ENCODE measurements at places on chromosomes 6 and 20.

- H3K36me3 ChIP-seq = peaks cover 13% of the 10 kb centered on the region
- peaks cover 4% of the 10 kb centered on the region for H3K4me1 ChIP-seq
- DNase-seq = no peak
- no peak overlapping the region for H3K4me3 ChIP-seq
- no peak overlapping the region for H3K27ac ChIP-seq
- no peaks in the 10 kb centered on the region for H3K27me3 ChIP-seq
Measured at GRCh38 chr6:52399511-52400312, 20.4 kb upstream of the EFHC1 start.

- no peaks in the 10 kb centered on the region for H3K36me3 ChIP-seq
- H3K4me1 ChIP-seq = no peaks in the 10 kb centered on the region
- no peak overlapping the region for H3K27ac ChIP-seq
- no peaks in the 10 kb centered on the region for H3K27me3 ChIP-seq
- no peak for DNase-seq
- H3K4me3 ChIP-seq = no peak overlapping the region
Measured at GRCh38 chr6:20354366-20354765, 47.3 kb upstream of the E2F3 start.

DNA sequence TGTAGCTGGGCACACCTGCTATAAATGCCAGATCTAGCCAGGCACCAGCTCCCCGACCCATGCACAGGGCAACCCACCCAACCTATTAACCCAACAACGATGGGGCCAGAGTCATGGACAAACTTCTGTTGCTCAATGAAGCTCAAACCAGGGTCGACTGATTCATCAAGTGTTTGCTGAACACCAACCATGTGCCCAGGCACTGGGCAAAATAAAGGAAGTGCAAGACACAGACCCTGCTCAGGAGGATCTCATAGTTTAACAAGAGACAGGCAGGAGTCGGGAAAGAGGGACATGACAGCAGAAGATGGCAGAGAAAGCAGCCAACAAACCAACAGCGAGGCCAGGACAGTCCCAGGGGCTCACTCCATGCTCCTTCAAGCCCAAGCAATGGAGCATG is 18.8 kb downstream of the KCNK5 start:
- peaks cover 4% of the 10 kb centered on the region for H3K36me3 ChIP-seq
- H3K27me3 ChIP-seq = peaks cover 3% of the 10 kb centered on the region
- H3K4me3 ChIP-seq = no peak overlapping the region

- H3K27ac ChIP-seq = peak overlapping the region; percentile 56
- no peak for DNase-seq
- H3K27me3 ChIP-seq = peaks cover 16% of the 10 kb centered on the region
- H3K36me3 ChIP-seq = peaks cover 4% of the 10 kb centered on the region
- H3K4me1 ChIP-seq = peaks cover 26% of the 10 kb centered on the region
Measured at GRCh38 chr6:148969603-148970061, 222.8 kb downstream of the UST start.

- no peaks in the 10 kb centered on the region for H3K27me3 ChIP-seq
- no peak overlapping the region for H3K27ac ChIP-seq
- H3K4me1 ChIP-seq = peaks cover 26% of the 10 kb centered on the region
- no peaks in the 10 kb centered on the region for H3K36me3 ChIP-seq
- no peak overlapping the region for H3K4me3 ChIP-seq
Measured at GRCh38 chr6:148438632-148439031, 96.0 kb downstream of the SASH1 start.

- no peak overlapping the region for H3K4me3 ChIP-seq
- DNase-seq = no peak
- H3K27ac ChIP-seq = peak overlapping the region; percentile 42
Measured at GRCh38 chr6:137950581-137950980, 83.5 kb downstream of the TNFAIP3 start.

DNA sequence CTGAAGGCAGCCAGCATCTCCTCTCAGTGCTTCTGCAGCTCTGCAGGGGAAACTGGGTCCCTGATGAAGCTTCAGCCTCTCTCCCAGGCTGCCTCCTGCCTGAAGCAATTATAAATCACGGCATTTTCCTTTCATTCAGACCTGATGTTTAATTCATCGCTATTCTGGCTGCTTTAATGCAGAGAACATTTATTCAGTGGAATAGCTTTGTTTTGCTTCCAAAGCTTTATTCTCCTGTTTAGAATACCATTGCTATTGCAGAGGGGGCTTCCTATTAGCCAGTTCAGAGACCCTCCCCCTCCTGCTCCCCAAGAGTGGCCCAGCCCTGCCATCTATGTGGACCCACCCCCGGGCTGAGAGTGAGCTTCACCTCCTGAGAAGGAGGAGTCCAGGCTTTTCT is 255.6 kb downstream of the LRFN2 start:
- peaks cover 48% of the 10 kb centered on the region for H3K4me1 ChIP-seq
- H3K4me3 ChIP-seq = no peak overlapping the region
- H3K27me3 ChIP-seq = peaks cover 65% of the 10 kb centered on the region
- H3K27ac ChIP-seq = no peak overlapping the region

DNA sequence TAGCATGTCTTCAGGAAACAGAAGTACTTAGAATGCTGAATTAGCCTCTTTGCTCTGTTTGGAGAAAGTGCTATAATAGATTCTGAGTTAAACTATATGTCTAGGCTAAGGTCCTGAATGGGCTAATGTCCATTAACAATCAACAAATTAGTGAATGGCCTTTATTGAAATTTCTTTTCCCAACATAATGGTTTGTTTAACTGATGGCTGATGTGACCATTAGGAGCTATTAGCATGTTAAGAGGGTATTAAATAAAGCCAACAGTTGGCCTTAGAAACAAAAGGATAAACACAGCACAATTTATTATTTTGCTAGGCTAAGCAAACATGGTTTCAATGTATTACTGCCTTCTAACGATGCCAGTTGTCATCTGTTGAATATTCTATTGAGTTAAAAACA is 234.3 kb upstream of the HS3ST5 start:
- DNase-seq = no peak
- no peak overlapping the region for H3K4me3 ChIP-seq
- peaks cover 3% of the 10 kb centered on the region for H3K27me3 ChIP-seq
- no peaks in the 10 kb centered on the region for H3K36me3 ChIP-seq
- H3K4me1 ChIP-seq = no peaks in the 10 kb centered on the region
- H3K27ac ChIP-seq = no peak overlapping the region

DNA sequence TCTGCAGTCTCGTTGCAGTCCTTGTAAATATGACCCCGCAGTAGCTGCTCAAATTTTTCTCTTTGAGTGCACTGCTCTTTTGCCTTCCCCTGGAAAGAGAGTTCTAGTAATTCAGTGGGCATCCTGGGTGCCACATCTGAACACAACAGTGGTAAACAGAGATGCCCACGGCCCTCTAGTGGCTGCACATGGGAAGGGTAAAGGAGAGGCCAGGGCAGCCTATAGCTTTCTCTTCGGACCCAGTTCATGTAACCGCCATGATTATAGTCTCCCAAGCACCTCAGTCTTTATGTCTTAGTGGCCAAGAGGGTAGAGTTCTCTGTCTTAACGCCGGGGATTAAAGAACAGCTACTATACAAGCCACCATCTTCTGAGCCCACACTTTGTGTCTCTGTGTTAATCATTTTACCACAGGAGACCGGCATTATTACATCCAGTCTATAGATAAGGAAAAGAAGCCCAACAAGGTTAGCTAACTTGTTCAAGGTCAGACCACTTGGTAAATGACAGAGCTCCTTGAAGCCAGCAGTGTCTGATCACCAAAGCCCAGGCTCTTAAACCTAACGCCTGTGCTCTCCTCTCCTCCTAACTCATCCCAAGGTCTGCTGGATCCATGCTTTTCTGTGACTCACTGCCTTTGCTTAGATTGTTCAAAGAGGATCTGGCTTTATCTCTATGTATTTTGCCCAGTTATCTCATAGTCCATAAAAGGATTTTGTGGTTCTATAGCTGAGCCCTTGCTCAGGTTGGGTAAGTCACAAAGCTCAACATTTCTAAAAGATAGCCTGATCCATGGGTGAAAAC is 81.8 kb downstream of the ISM1 start:
- no peak for DNase-seq
- no peaks in the 10 kb centered on the region for H3K4me1 ChIP-seq
- no peak overlapping the region for H3K4me3 ChIP-seq

DNA sequence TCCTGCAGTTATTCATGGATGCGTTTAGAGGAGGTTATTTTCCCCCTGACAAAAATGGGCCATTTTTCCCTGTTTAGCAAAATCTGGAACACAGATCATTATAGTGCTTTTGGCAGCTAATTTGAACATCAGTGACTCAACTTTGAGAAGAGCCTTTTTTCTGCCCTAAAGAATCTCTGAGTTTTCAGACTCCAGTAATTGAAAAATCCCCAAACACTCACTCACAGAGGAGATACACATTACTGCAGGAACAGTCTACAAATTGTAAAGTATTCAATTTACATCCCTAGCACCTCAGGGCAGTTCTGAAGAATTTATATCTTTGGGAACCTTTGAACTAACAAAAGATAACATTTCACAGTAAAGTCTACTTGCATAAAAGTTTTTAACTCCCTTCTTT is 966.6 kb upstream of the SLC35B3 start:
- no peak overlapping the region for H3K27ac ChIP-seq
- peaks cover 8% of the 10 kb centered on the region for H3K27me3 ChIP-seq
- no peaks in the 10 kb centered on the region for H3K36me3 ChIP-seq
- H3K4me1 ChIP-seq = peaks cover 25% of the 10 kb centered on the region
- H3K4me3 ChIP-seq = no peak overlapping the region

DNA sequence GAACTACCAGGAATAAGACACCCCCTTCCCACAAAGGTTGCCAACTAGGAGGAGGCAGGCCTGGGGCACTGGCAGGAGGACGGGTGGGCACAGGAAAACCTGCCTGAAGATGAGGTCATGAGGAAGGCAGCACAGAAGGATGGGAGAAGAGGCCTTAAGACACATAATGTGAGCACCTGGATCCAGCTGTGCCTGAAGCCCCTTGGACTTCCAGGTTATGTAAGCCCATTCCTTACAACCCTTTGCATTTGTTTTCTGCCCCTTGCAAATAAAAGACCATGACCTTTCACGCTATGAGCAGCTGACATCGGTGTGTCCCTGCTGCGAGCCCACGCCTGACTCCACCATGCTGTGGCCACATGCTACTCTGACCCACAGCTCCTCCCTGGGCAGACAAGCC is 23.4 kb downstream of the KCNQ2 start:
- H3K36me3 ChIP-seq = no peaks in the 10 kb centered on the region
- H3K4me1 ChIP-seq = peaks cover 11% of the 10 kb centered on the region
- H3K27ac ChIP-seq = no peak overlapping the region
- peaks cover 2% of the 10 kb centered on the region for H3K27me3 ChIP-seq

- no peaks in the 10 kb centered on the region for H3K36me3 ChIP-seq
- H3K27me3 ChIP-seq = peaks cover 5% of the 10 kb centered on the region
- H3K4me1 ChIP-seq = peaks cover 6% of the 10 kb centered on the region
Measured at GRCh38 chr6:105803442-105803841, 282.7 kb upstream of the PRDM1 start.

- no peaks in the 10 kb centered on the region for H3K27me3 ChIP-seq
- no peak overlapping the region for H3K4me3 ChIP-seq
- H3K36me3 ChIP-seq = no peaks in the 10 kb centered on the region
- no peak for DNase-seq
Measured at GRCh38 chr20:13692802-13693736, 54.3 kb upstream of the TASP1 start.

DNA sequence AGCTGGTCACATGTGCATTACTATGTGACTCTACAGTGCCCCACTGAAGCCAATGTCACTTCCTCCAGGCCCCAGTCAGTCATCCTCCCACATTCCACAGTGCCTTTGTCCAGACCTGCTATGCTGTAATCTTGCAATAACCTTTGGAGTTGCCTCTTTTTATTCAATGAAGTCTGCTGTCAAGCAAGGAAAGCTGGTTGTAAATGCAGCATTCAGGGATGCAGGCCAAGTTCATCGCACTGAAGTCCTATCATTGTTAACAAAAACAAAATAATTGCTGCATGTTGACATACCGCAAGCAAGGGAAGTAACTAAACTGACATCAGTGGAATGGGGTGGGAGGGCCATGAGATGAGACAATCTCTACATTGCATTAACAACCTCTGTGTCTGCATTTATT is 131.2 kb upstream of the CDYL start:
- no peak for DNase-seq
- H3K27me3 ChIP-seq = no peaks in the 10 kb centered on the region
- H3K4me1 ChIP-seq = peaks cover 13% of the 10 kb centered on the region

- no peak overlapping the region for H3K27ac ChIP-seq
- H3K36me3 ChIP-seq = no peaks in the 10 kb centered on the region
- DNase-seq = no peak
- no peaks in the 10 kb centered on the region for H3K4me1 ChIP-seq
Measured at GRCh38 chr6:446418-447366, 55.1 kb downstream of the IRF4 start.

DNA sequence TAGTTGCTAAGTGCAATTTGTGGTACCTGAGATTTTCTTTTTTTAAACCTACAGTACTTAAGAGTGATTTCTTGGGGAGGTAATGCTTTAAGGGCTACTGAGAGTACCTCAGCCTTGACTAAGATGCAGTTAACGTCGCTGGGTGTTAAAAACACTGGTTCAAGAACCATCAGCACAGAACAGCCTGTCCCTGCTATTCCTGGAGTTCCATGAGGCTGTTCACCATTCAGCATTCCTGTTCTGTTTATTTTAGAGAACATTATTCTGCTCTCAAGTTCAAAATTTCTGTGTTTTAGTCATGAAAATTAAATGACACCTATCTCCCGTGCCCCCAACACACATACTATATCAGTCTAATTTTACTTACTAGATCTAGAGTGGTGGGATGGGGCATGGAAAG is 1.7 kb upstream of the PRELID3B start:
- DNase-seq = no peak
- no peak overlapping the region for H3K27ac ChIP-seq
- peaks cover 7% of the 10 kb centered on the region for H3K36me3 ChIP-seq
- no peak overlapping the region for H3K4me3 ChIP-seq
- peaks cover 4% of the 10 kb centered on the region for H3K27me3 ChIP-seq

DNA sequence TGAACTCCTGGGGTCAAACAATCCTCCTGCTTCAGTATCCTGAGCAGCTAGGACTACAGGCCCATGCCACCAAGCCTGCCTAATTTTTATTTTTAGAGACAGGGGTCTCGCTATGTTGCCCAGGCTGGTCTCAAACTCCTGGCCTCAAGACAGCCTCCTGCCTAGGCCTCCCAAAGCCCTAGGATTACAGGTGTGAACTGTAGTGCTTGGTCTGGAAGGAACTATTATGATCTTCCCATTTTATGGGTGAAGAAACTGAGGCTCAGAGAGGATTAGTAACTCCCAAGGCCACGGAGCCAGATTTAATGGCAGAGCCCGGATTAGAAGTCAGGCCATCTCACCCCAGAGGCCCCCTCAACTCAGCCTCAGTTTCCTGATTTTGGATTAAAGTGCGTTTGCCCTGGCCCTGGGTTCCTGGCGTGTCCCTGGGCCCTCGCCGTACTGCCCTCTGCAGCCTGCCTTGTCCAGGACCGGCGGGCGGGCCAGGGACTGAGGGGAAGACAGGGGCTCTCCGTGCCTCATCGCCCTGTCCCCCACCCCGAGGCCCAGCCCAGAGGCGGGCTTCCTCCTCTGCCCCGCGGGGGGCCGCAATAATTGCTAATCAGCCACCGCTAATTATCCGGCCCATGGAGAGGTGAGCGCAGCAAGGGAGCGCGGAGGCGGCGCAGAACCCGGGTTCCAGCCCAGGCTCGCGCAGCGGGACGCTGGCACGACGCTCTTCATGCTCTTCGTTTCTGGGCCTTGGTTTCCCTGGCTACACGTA is 34.9 kb downstream of the CD40 start:
- H3K4me1 ChIP-seq = no peaks in the 10 kb centered on the region
- H3K4me3 ChIP-seq = no peak overlapping the region
- no peaks in the 10 kb centered on the region for H3K27me3 ChIP-seq
- no peak for DNase-seq

All from type B pancreatic cell (in vitro differentiated cells).